ENCODE measurements at places on chromosomes 1 and 21.

DNA sequence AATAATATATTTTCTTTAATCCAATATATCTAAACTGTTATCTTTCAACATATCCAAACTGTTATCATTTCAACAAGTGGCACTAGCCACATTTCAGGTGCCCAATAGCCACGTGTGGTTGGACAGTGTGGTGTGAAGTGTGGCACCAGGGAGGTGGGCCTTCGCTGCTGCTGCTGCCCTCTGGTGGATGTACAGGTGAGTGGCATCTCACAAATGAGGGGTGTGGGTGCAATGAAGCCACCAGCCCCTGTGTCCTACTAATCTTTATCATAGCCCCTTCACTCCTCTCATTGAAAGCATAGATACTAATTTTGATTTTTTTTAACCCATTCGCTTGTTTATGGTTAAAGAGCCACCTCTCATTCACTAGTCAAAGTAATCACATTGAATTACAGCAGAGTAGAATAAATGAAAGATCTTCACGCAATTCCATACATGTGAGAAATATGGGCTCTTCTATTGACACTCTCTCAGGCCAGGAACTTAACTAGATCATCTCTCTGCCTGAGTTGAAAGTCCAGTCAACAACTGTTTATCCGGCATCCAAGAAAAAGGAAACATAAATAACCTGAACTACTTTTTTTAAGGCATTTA lies 499.2 kb downstream of the OMA1 start:
- no peak for DNase-seq

DNA sequence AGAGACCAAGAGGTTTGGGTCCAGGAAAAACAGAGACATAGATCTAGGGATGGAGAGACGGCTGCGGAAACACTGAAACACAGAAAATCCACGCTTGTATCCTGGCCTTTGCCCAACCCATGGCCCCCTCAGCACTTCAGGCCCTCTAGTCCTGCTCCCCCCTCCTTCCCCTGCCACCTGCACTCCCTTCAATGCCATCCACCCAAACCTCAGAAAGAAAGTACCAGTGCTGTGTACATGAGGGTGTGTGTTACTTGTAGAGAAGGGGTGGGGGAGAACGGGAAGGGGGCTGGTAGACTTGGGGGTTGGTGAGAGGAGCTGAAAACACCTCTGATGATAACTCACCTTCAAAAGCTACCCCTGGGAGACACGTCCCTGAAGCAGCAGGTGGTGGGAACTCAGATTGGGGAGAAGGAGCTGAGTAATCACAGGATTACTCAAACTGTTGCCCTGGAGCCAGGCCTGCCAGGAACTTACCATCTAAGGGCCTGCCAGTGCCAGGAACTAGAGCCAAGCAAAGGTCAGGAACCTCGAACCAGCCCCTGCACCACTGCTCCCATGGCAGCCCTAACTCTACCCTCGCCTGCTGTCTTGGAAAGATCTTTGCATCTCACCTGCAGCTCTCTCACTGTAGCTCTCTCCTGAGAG lies 11.5 kb downstream of the RORC start:
- DNase-seq: no peak

GRCh38 chr1:206555473-206555935 lies 48.2 kb downstream of the RASSF5 start:
- DNase-seq: no peak

DNA sequence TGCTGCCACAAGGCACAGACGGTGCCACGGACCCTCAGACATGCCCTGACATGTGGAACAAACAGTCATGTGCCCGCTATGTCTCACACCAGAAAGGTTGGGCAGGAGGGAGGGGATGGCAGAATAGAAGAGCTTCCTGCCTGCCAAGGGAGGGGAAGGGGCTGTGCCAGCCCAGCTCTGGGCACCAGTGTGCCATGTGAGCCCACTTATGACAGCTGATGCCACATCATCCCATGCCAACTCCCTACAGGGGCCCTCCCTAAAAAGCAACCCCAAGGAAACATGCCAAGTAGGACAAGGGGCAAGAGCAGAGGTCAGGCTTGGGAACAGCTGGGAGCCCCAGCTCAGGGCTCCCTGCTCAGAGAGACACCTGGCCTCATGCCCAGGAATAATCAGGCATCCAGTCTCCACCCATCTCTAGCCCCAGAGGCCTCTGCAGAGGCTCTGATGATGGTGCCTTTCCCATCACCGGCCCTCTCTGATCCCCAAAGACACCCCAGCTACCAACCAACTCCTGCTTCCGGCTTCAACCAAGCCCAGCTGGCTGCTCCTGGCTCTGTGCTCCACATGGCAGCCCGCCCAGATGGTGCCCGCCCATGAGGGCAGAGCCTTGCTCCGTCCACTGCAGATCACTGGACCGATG lies 10.3 kb downstream of the ADGRB2 start:
- no peak for DNase-seq

DNA sequence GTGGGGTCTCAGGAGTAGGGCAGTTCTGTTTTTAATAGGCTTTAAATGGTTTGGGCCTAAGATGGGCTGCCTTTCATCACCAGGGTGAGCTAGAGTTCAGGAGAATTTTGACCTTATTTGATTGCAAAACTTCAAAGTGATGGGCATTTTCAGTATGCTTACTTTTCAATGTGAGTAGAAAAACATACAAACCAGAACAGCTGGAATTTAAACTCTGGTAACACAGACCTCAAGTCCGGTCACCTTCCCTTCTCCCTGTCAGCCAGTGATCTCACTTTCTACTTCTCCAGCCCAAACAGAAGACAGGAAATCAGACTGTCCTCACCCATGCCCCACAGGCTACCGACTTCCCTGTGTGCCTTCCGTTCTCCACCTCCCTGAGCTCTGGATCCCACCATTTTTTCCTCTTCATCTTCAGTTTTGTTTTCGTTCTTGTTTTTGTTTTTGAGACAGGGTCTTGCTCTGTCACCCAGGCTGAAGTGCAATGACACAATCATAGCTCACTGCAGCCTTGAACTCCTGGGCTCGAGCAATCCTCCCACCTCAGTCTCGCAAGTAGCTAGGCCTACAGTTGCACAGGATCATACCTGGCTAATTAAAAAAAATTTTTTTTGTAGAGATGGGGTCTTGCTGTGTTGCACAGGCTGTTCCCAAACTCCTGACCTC lies 374.0 kb downstream of the CAMTA1 start:
- DNase-seq: no peak

- no peak for DNase-seq
These were observed 438.5 kb upstream of the PLXNA2 start for GRCh38 chr1:208682664-208683013.

DNA sequence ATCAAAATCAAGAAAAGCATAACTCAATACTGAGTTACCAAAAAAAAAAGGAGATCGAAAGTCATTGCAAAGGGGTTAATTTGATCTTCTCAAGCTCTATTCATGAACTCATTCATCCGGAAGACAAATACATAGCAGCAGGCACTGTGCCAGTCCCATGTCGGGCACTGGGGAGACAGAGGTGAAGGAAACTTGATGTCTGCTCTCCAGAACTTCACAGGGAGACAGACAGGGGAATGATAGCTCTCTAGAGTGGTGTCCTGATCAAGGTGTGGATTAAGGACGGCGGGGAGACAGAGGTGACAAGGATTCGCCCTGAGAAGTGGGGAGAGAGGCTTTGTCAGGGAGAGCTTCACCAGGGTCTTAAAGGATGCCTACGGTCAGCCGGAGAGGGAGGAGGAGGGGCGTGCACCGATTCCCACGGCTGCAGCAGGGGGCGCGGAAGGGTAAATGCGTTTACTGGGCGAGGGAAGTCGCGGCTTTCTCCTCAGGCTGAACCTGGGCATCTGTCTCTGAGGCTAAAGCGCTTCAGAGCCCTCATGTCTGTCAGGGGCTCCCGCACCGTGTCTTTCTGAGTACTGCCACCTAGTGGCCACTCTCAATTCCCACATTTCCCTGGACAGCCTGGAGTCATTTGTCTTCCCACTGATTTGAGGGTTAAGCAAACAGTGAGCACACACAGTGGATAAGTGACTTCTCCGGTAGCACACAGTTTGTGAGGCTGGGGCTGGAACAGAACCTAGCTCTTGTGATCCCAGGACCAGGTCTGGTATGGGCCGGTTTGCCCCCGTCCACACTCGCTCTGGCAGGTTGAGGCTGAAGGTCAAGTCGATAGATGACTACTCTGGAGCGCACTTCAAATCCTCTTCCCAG lies 152.8 kb downstream of the TENT5C start:
- DNase-seq: no peak

Data from esophagus squamous epithelium (tissue), 5 donors.